Stimulated activated CD8-positive, alpha-beta memory T cell treated with anti-CD3 and anti-CD28 coated beads, Interleukin-4, amount 100 ng/mL, for 4 hours (primary cell): ENCODE measurements at places on chromosomes 6 and 20.

DNA sequence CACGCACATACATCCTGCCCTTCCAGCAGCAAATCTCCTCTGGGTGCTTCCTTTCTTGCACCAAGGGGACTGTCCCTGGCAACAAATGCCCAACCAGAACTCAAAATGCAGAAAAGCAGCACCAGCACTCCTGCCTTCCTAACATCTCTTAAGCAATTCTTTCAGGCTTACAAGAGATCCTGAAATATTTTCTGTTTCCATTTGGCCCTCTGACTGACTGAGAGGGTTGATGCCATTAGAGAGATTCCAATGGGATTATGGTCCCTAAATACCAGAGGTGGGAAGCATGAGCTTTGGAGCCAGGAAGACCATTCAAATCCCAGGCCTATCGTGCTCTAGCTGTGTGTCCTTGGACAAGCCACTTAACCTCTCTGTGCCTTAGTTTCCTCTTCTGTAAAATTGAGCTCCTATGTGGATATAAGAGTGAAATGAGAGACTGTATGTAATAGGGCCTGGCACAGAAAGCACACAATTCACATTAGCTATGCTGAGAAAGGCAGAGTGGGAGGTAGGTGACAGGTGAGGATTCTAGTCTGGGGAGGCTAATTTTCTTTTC, 56.8 kb downstream of the PRDM1 start:
- no peak for DNase-seq

- DNase-seq, result no peak
Observed at GRCh38 chr20:18440403-18440802, 26.4 kb downstream of the DZANK1 start.

DNA sequence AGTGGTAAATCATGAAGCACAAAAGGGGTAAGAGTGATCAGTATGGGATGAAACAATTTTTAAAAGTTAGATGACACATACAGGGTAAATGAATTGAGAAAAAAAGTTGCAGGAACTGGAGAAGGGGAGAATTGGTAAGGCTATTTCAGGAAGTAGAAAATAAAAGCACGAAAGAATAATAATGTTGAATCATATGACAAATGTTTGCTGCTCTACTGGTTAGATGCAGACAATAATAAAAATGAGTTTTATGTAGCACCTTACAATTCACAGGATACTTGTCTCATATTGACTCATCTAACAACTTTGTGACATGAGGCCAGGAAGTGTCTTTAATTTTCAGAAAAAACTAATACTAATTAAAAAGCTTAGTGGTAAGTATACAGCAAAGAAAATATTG, 566.5 kb upstream of the MARCKS start:
- no peak for DNase-seq

DNA sequence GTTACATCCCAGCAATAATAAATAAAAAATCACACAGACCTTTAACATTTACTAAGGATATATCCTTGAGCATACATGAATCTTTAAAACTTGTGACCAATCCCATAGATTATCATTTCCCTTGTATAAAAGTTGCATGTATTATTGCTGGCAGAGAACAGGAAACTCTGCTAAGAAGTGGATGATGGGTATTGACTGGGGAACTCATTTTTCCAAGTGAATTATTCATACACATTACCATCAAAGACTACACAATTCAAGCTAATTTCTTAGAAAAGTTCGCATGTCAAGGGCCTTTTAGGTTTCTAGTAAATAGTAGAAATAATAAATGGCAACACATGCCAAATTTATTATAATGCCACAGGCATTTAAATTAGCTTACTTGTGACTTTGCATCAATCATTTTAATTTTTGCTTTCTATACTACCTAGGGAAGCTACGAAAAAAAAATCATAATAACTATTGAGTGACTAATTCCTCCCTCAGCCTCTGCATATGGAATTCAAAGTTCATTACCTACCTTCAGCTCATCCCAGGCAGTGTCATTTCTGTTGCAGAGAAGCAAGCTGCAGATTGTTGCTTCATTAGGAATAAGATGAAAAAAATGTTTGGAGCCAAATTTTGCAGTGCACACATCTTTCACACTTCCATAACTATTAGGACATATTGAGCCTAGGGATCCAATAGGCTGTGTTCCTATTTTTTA, 25.8 kb downstream of the MKKS start:
- DNase-seq, result no peak

DNA sequence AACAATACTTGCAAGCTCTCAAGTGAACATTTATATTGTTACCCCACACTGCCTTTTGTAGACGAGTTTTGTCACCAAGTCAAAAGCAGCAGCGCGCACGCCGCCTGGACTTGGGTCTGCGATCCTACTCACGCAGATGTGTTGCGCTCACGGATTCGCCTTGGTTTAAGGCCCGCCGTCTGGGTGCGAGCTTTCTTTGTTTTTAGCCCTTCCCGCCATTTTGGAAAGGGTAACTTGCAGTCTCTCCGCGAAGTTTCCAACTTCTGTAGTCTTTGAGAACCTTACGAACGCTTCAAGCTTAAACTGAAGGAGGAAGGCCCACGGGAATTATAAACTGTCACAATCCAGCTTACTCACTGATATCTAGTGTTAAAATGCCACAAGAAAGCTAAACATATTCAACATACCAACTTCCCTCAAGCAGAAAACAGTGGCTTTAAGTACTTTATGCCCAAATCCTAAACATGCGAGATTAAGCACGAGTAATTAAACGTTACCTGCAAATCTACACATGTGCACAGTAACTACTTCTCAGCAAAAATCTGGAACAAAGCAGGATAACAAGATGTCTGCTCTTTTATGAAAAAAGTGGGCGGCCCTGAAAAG, 80.4 kb upstream of the BTN3A2 start:
- DNase-seq, result no peak

GRCh38 chr20:49699200-49699992, 14.3 kb downstream of the B4GALT5 start:
- no peak for DNase-seq

- DNase-seq, result no peak
Observed at GRCh38 chr6:5894357-5894756, 112.4 kb downstream of the NRN1 start.

DNA sequence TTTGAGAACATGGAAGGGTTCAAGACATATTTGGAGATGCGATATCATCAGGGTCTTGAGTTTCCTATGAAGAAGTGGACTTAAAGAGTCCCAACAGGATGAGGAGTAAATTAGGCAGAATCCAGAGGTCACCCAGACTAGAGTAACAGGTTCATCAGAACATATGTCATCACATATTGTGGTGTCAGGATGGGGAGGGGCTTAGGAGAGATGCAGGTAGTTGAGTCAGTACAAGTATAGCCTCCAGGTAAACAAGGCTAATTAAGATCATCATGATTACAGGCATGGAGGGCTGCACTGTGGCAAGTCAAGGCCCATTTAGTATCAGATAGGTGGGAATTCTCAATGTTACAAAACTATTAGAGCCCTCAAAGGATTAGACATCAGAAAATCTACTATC, 90.1 kb upstream of the PAK5 start:
- DNase-seq, result no peak

DNA sequence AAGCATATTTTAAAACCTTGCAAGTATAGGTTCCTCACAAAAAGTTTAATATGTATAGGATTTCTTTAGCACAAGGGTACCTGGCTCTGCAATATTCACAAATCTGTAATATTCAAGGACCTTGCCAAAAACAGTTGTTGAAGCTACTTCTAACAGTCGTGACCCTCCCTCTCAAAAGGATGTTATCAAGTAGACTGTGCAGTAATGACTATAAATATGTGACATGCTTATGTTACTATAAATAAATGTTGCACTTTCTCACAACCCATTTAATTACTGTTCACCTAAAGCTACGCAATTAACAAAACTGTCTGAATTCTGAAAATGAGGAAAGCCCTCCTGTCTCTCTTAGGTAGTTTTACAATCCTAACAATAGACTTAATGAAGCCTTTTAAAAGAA, 41.8 kb downstream of the FYN start:
- no peak for DNase-seq

DNA sequence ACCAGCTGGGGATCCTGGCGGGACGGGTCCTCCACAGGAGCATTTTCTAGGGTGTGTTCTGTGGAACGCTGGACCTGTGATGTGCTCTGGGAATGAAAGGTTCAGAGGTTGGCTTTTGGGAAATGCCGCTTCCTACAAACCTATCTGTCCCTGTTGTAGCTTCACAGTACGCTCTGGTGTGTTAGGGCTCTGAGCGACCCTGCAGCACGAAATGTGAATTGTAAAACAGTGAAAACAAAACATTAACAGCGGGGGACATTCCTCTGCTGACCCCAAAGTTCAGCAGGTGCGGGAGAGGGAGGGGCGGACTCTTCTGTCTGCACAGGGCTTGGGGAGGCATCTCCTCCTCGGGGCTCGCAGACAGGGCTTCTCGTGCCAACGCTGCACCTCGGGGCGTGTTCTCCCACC, 155.9 kb downstream of the NRN1 start:
- DNase-seq, result no peak

DNA sequence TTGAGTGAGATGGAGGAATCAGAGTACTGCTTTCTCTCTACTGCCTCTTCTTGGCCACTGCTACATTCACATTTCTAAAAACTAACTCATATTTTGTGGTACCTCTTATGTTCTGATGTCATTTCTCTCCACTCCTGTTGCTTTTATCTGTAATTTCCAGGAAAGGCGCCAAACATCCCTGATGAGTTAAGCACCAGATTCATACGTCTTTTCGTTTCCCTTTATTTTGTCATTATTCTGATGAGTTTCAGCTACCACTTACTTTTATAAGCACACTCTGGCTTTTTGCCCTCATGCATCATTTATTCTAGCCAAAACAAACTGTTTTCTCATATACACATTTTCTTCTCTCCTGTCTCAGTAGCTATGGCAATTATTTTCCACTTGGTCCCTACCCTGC, 680.0 kb downstream of the RNF144B start:
- DNase-seq, result no peak

GRCh38 chr6:159074120-159074684, 29.4 kb upstream of the TAGAP start:
- DNase-seq, result no peak
